ENCODE measurements at places on chromosomes 6 and 20. TPM values are rescaled to one million over a fixed set of nuclear protein-coding genes. Genes with fewer than 3 reads are reported as not detected.

DNA sequence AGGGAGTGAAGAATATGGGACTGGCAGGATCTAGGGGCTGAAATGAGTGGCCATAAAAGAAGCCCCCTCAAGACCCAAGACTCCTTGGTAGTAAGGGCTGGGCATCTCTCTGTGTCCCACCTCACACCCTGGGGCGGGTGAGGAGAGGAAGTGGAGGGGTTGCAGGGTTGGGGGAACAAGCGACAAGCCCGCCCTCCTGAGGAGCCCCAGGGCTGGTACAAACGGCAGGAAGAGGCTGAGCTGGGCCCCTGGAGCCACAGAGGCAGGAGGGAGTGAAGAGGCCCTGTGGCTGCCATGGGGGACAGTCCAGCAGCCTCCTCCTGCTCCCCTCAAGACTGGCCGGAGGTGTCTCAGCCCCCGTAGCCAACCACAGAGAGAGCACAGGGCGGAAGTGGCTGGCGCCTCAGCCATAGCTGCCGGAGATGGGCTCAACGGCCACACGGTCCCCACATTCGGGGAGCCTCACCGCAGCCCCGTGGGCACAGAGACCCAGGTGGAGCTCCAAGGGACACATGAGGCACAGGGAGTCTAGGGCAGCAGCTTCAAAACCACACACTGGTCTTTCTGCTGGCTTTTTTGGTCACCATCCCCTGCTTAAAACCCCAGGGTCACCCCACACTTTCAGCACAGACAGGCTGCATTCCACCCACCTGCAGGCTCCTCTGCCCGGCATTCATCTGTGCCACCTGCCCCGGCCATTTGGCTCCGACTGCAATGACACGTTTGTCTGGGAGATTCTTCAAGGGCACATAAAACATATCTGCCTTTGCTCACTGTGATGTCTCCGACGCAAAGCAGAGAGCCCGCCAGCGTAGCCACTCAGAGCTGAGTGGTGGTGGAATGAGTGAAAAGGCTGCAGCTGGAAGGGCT is 524 bp downstream of the C20orf203 start:
- no peak for DNase-seq

GRCh38 chr20:37948956-37949355 is 46.0 kb downstream of the VSTM2L start:
- no peak for DNase-seq

DNA sequence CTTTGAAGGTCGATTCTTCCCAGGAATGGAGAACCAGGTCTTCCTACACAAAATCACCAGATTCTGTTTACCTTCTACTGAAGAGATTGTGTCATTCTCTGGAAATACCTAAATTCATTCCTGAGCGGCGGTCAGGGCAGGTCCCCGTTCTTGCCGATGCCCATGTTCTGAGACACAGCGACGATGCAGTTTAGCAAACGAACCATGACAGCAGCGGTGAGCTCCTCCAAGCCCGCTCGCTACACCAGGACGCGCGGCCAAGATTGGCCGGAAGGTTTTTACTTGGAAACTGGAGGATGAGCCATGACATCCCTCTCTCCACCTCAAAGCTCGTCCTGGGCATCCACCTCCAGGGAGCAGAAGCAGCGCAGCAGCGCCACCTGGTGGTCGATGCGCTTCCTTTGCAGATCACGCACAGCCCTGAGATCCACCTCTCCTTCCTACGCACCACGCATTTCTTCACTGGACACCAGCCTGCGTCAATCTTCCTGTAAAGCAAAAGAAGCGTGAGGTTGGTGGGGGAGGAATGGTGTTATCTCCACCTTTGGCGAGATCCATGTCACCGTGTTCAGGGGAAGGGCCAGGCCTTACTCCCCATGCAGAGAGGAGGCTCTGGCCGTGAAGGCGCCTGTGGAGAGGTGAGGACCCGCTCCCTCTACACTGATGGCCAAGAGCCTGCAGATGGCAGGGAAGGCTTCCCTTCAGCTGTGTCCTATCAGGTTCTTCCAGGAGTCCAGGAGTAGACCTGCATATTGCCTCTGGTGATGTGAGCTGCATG is 9.9 kb upstream of the HLA-B start:
- peak; percentile 86 for DNase-seq

- peak; percentile 21 for DNase-seq
Measured at GRCh38 chr6:159217595-159218275, 48.5 kb downstream of the FNDC1 start.

Gene LY6G5C
- polyA plus RNA-seq, result 2.1 TPM

- DNase-seq, result peak; percentile 52
Measured at GRCh38 chr20:52457826-52458225, 266.2 kb upstream of the ZFP64 start.

DNA sequence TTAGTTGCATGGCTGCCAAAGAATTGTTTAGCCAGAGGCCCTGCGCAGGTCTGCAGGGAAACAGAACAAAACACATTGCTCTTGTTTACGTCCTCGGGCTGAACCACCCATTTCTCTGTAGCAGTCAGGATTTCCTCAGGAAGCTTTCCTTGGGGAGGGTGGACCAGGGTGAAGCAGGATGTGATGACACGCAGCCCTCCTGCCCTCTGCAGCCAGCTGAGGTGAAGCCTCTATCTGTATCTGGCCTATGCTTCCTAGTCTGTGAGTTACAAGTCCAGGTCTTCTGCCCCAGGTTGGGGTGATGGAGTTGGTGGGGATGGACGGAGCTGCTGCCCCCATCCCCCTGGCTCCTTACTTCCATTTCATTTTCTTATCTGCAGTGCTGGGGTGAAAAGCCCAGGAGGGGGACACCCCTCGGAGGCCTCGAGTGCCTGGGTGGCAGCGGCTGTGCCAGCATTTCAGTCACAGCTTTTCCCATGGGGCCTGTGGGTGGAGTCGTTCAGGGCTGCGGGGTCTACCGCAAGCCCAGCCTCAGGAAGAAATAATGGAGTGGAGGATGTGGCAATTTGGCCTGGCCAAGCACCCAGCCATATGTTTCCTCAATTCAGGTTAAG is 24.9 kb downstream of the SASH1 start:
- DNase-seq, result peak; percentile 75

Gene HAO1
- polyA plus RNA-seq, result not detected

Gene ULBP2
- 16.2 TPM for polyA plus RNA-seq

Gene LAMA4
- polyA plus RNA-seq, result 28.9 TPM

Gene CLIC5
- polyA plus RNA-seq, result not detected

DNA sequence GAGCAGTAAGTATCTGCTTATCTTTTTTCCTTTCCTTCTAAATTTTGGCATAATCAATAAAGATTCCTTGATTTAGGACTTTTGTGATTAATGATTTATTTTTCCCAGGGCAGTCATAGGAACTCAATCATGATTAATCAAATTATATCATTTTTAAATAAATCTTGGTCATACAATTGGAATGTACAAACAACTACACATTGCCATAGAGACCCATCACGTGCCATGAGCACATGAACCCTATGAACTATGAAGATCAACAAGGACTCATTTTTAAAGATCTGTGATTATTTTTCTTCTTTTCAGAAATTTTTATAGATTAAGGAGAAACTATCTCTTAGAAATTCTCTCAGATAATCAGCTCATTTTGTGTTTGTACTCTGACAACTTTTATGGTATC is 622.4 kb downstream of the BCKDHB start:
- DNase-seq, result no peak

DNA sequence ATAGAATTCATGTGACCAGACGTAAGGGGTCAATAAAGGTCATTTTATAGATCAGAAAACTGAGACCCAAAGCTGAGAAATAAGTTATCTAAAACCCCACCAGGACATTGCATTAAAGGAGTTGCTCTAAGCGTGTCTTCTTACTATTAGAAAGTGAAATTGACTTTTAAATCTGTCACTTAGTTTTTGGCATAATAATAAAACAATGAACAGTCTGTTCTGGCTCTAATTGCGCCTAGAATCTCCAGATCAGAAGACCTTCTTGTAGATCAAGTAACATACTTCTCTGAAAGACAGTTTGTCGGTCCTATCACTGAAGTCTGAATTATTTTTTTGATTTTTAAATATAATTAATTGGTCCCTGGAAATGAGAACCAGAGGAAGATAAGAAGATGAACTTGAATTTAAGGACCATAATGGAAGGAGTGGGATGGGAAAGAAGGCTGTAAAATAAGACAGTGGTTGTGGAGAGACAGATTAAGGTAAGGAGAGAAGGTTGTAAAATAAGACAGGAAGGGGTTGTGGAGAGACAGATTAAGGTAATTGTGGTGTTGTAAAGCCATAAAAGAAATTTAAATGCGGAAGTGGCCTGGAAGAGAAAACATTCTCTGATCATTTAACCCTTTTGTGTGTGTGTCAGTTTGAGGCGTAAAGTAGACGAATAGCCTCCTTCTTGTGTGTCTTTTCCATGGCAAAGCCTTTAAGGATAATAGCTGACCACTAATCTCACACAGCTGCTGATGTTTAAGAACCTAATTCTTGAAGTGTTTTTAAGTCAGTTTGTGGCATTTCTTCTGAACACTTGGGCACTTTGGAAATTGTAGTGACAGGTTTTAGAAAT is 20.1 kb downstream of the TOP1 start:
- DNase-seq, result no peak

GRCh38 chr6:126945812-126946360 is 172.6 kb upstream of the RSPO3 start:
- DNase-seq, result no peak

Gene GSTA2
- polyA plus RNA-seq, result not detected

GRCh38 chr20:23145281-23145700 is 59.2 kb upstream of the CD93 start:
- peak; percentile 56 for DNase-seq

DNA sequence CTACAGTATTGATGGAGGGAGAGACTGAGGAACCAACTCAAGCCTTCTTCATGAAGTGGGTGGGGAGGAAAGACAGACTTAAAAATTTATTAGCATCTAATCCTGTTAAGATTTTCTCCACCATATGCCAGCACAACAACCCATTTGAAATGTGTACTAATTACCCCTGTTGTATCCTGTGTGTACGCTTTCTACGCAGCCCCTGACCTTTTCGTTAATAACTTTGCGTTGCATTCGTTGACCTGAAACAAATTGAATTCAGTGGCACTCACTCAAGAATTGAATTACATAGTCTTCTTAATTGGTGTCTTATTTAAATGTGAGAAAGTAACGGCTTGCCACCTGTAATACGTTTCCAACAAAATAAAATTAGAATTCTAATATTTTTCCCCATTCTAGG is 113.9 kb downstream of the LINC00237 start:
- no peak for DNase-seq

Gene CPXM1
- 4.5 TPM for polyA plus RNA-seq

DNA sequence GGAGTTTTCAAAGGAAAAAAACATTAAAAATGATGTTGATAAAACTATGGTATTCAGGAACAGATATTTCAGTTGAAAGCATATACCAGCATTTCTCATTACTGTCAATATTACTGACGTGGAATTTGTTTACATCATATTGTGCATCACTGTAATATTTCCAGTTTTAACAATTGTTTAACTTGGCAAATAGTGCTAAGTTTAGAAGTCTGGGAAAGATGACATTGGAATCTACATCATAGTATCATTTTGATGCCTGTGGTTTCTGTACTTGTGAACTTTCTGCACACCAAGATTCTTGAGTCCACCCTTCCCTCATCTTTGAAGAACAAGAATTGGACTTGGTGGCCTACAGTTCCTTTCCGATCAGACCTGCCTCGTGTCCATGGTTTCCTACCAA is 98.1 kb downstream of the RALGAPA2 start:
- peak; percentile 25 for DNase-seq

All from IMR-90 (cell line).